ENCODE measurements at places on chromosomes 7 and 10.
A peak's percentile ranks its signal among the peaks of the same experiment; 100 is the strongest.

DNA sequence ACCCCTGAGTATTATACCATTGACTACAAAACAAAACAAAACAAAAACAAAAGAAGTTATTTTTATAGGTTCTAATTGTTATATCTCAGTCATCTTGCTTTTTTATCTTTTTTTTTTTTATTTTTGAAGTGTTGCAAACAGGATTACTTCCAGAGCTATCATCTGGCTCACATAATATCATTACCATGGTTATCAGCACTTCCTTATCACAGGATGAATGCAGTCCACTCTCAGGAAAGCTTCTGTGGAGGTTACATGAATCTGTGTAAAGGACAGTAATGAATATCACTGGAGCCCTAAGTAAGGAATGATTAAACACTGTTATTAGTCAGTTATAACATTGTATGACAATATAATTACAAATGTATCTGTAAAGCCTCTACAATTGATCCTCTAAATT lies 451.5 kb downstream of the PLXDC2 start:
- no peak for DNase-seq

- no peak for DNase-seq
Measured at GRCh38 chr7:55279080-55279845, 85.9 kb upstream of the LANCL2 start.

GRCh38 chr10:86210416-86210815 lies 156.2 kb downstream of the GRID1 start:
- DNase-seq, result no peak

GRCh38 chr7:90607196-90607595 lies 11.1 kb downstream of the CDK14 start:
- no peak for DNase-seq

- DNase-seq, result no peak
Measured at GRCh38 chr7:30344513-30344912, 60.1 kb downstream of the ZNRF2 start.

DNA sequence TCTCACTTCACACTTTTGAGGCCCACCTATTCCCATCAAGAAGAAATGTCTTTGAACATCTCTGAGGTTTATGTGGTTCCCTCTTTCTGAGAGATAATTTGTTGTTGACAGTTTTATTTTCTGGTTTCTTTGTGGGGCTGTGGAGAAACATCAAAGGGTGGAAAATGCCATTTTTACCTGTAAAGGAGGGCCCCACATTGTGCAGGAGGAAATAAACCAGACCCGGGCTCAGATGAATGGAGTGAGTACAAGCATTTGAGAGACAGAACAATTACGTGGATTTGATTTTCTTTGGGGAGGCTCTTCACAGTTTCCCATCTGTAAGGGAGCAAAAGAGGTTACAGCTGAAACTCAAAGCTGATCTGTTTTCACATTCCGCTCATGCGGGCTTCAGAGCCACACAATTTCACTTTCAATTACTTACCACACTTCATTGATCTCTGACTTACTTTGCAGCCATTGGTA lies 29.8 kb downstream of the ITPRIP start:
- peak; percentile 7 for DNase-seq

- DNase-seq, result no peak
Measured at GRCh38 chr10:70090951-70091350, 38.3 kb downstream of the MACROH2A2 start.

- no peak for DNase-seq
Measured at GRCh38 chr7:117193564-117193963, 129.3 kb downstream of the WNT2 start.

Measured in activated naive CD8-positive, alpha-beta T cell treated with anti-CD3 and anti-CD28 coated beads, Interleukin-2, amount 50 U/mL, for 16 hours (primary cell).